Posterior vena cava (tissue), 2 donors: ENCODE measurements at places on chromosomes 11 and 22. TPM values are rescaled to one million over a fixed set of nuclear protein-coding genes. Genes with fewer than 3 reads are reported as not detected.

GRCh38 chr11:18912883-18913282, 26.3 kb downstream of the MRGPRX1 start:
- DNase-seq = no peak

DNA sequence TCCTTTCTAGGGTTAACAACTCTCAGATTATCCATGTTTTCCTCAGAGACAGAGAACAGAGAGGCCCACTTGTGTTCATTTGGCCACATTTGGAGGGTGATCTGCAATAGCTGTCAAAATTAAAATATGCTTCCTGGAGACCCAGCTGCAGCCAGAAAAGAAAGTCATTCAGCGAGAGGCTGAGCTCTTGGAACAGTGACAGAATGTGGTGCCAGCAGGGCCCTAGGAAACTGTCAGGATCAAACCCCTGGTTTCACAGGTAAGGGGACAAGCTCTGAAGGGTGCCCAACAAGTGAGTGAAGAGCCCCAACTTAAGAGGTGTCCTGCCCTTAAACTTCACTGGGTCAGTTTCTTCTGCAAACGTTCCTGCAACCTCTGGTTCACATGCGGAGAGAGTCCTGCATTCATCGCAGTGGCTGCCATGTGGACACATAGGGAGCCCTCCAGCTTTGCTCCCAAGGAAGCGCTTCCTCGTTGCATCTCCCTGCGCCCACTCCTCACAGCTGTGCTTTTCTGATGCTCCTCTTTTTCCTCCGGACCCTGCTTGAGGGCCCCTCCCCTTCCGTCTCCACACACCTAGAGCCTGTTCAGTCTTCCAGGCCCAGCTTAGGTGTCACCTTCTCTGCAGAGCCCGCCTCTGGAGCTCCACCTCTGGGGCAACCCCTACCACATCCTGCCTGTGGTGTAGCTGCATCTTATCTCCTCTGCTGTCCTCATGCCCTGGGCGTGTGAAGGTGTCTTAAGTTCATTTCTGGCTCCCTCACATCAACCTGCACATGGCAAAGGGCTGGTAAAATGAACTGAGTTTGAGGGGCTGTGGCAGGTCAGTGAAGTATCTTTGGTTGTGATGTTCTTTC, 3.9 kb downstream of the UCP3 start:
- DNase-seq = peak; percentile 81

DNA sequence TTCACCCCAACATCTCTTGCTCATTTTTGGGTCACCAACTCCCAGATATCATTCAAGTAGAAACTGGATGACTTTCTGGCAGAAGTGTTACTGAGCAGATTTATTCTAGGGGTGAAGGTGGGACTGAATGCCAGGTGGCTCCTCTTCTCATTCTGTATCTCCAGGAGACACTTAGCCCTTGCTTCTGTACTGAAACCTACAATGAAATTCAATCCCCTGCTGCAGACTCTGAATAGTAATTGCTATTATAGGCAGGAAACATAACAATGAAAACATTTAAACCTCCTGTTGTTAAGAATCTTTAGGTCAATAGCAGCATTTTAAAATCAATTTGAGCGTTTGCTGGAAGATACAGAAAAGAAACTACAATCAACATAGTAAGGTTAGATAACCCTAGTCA, 879.4 kb upstream of the TENM4 start:
- no peak for DNase-seq

GRCh38 chr11:30586251-30587144, at the start of gene MPPED2:
TSS of gene MPPED2 (minus strand) at chr11:30586353. CDS start at chr11:30580373, 5,980 bp downstream.
- DNase-seq = peak; percentile 83

The KRTAP5-2 gene
- total RNA-seq = not detected

The DENND5A gene
- total RNA-seq = 97.4 TPM

The PHOX2A gene
- not detected for total RNA-seq

The SMIM38 gene
- 0.76 TPM for total RNA-seq
